CD4-positive, alpha-beta T cell treated with Interleukin-17A for 4 hours (primary cell): ENCODE measurements at places on chromosomes 4 and X.

DNA sequence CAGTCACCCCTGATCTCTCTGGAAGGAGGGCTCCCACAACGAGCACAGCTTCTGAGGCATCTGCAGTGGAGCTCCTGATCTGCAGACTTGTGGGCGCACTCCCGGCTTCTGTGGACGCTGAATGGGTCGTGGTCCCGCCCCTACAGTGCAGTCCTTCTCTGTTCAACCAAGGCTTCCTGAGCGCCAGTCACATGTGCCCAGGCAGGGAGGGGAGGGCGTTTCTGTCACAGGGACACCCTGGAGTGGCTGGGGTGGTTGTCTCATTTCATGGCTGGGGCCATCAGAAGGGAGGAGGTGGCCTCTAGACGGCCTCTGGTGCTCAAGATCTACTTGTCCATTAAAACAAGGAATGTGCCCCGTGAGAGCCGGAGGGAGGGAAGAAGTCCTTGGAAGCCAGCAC, 67.1 kb upstream of the PSAPL1 start:
- no peak for DNase-seq

GRCh38 chr4:15303052-15303641, 124.7 kb upstream of the C1QTNF7 start:
- DNase-seq: no peak

DNA sequence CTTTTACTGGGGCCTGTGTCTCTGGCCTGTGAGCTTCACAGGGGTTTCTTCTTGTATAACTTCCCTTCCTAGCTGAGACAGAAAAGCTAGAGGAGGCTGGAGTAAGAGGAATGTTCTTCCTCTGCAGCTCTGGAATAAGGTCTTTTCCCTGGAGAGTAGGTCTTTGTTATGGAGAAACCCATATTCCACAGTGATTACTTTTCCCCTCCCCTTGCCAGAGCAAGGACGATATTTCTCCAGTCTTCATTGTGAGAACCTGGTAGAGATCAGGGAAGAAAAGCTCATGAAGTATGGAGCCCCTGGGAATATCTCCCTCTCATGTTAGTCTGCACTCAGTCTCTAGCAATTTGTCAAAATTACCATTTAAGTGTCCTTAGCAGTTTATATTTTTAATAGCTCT, 18.7 kb upstream of the GLRB start:
- no peak for DNase-seq

DNA sequence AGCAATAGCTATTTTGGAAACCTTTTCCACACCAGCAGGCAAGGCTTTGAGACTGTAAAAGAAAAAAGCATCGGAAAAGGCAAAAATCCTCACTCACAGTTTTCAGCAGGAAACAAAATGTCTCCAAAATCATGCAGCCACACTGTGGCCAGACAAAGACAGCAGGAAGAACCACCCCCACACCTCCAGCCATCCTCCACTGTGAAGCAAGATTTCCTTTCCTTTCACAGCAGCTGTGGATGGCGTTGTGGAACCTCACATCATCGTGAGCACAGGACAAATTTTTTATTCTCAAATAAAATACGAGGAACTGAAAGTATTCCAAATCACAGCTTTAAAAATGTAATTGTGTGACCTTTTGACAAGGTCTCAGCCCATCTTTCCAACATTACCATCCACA, 351.7 kb upstream of the NOCT start:
- DNase-seq: no peak

DNA sequence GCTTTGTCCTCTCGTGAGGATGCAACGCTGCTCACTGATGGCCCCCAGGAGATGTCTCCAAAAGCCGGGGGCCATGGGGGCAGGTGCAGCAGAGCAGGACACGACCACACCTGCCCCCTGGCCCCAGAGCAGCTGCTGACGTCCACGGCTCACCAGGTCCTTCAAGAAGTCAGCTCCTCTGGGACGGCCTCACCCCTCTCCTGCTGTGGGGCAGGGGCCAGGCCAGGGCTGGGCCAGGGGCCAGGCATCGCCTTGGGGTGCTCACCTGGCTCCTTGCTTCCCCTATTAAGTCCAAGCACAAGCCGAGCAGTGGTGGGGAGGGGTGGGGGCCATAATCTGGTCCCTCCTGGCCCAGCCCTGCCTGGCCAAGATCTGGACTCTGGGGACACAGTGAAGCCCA, 28.6 kb upstream of the MXD4 start:
- no peak for DNase-seq

DNA sequence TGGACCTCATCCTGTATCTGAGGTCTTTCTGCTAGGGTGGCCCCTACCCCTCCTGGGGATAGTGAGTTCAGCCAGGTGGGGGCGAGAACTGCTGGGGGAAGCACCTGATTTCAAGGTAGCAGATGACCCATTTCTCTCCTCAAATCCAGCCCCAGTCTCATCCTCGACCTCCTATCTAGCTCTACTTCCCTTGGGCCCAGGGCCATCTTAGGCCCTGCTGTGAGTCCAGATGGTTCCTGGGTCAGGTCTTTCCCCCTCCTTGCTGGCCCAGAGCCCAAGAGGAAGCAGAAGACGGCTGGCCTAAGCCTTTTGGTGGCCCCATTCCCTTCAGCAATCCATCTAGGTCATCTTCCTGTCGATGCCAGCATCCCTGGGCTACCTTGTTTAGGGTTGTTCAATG, 3.3 kb downstream of the CDK16 start:
- no peak for DNase-seq

DNA sequence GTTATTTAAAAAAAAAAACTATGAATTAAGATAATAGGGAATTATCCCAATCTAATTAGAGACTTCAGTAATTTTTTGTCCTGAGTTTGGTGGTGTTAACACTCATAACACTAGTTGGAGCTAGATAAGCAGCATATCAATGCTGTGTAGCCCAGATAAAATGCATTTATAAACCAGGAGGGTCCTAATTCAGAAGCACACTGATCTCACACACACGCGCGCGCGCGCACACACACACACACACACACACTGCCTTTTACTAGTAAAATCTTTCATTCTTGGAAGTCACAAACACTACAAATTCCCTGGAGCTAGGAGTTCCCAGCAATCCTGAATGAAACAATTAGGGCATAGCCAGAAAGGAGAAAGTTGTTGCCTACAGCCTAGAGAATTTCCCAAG, 3.2 kb downstream of the UNC5C start:
- no peak for DNase-seq

- no peak for DNase-seq
These were observed 1.3 kb upstream of the CISD2 start for GRCh38 chr4:102867278-102868152.

- no peak for DNase-seq
These were observed 47.1 kb downstream of the SORBS2 start for GRCh38 chr4:185764876-185765275.

- no peak for DNase-seq
These were observed at the start of gene CCDC120 for GRCh38 chrX:49058794-49059193. CCDC120 (plus strand) TSS chrX:49058999; CDS start chrX:49062042, 3,043 bp downstream.

DNA sequence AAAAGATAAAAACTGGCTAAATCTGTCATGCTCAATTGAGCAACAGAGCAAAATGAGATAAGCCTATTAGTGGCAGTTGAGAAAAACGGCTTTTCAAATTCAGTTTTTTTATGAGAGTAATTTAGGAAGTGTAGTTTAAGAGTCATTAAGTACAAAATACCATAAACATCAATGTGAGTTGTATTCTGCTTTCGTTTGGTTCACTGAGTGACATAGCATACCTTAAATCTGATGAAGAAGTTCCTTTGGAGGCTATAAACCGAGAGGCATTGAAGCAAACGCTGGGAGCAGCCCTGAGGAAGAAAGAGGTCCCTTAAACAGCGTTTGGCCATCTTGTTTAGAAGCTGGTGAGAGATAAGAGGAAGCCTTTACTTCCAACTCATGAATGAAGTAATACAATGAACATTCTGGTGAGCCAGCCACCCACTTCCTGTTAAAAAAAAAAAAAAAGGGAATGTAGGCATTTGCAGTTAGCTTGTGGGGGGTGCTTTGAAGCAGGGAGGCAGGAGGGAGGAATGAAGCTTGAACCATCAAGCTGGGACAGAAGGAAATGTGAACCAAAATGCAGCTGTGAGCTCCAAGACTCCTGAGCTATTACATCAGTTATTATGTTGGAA, 132.3 kb downstream of the ZNF330 start:
- no peak for DNase-seq

DNA sequence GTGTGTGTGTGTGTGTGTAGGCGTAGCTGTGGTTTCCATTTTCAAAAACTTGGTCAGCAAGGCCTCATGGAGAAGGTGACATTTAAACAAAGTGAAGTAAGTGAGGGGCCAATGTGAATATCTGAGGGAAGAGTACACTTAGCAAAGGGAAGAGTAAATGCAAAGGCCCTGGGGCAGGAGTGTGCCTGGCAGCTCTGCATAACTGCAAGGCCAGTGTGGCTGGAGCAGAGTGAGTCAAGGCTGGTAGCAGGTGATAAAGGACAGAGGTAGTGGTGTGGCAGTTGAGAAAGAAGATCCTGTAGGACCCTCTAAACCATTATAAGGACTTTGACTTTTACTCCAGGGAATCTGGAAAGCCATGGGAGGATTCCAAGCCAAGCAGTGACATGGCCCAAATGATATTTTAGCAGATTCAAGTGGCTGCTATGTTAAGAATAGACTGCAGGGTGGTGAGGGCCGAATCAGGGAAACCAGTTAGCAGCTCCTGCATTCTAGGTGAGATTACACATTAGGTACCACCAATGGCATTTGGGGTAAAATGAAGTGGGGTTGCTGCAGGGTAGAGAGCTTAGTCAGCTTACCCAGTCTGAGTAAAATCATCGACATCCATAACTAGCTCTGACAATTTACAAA, 5.9 kb upstream of the TBC1D1 start:
- DNase-seq: no peak

- no peak for DNase-seq
These were observed 80.2 kb downstream of the CNGA2 start for GRCh38 chrX:151814767-151815166.

GRCh38 chrX:148785256-148785655, 284.8 kb downstream of the AFF2 start:
- DNase-seq: no peak

GRCh38 chr4:40856840-40857362, 107.1 kb downstream of the NSUN7 start:
- peak; percentile 48 for DNase-seq

DNA sequence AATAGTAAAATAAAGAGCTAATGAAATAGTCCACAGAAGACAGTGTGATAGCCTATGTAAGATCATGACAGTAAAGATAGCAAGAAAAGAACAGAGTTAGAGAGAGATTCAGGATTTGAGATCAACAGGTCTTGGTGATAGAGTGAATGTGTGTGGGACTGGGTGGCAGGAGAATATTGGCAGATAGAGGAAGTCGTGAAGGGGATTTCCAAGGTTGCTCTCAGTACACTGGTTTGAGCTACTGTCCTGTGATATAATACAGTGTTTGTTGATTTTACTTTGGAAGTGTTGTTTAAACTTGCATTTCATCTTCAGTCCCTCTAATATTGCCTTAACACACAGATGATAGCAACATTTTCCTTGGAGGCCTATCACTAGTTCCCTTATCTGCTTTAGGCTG, 44.1 kb downstream of the DTHD1 start:
- DNase-seq: peak; percentile 12

DNA sequence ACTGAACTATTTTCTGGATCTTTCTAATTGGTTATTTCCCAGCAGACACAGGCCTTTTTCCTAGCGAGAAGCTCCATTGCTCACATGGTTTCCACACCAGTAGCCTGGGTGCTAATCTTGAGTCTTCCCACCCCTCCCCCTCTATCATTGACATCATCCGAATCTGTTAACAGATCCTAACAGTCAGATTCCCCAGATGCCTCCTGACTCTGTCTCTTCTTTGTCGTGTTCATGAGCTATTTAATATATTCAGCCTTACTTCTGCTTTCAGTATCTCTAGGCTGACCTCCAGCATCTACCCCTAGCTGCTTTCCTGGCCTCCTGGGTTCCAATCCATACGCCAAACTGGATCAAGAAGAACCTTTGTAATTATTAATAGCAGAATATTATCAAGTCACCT, 85.0 kb downstream of the CLNK start:
- DNase-seq: no peak

DNA sequence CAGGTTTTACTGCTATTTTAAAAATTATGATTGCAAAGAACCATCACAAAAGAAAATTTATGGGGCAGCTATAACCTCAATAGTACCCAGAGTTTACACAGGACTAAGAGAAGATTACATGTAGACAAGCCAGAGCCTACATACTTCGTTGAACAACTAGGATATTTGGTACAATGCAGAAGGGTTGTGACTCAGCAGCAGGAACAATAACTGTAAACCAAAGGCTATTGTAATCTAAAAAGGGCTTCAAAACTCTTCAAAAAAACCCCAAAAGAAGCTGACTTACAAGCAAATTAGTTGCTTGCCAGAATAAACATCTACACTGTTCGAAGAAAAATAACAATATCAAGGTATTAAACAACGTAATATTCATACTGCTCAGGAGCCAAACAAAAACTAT, 618.0 kb downstream of the STPG2 start:
- DNase-seq: no peak

GRCh38 chr4:76276813-76277212, 25.3 kb downstream of the FAM47E start:
- no peak for DNase-seq

DNA sequence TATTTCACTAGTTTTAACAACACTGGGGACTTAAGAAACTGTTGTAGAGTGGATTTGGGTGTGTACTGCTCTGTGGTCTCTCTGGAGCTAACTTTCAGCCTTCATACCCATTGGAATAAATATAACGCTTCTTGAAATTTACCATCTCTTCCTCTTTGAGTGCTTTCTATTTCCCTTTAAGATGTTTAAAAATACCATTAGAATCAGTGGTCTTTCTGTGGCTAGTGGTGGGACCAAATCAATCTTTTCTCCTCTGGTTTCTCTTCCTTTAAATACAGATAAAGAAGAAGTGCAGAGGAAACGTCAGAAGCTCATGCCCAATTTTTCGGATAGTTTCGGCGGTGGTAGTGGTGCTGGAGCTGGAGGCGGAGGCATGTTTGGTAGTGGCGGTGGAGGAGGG, 92.0 kb downstream of the NFKB1 start:
- no peak for DNase-seq

- DNase-seq: no peak
These were observed 123.7 kb downstream of the CBR4 start for GRCh38 chr4:168886351-168886750.

- DNase-seq: no peak
These were observed 63.5 kb downstream of the ANAPC4 start for GRCh38 chr4:25440478-25441030.

GRCh38 chrX:133923548-133923947, 61.8 kb downstream of the GPC3 start:
- no peak for DNase-seq

GRCh38 chr4:188719794-188720193, 580.6 kb downstream of the TRIML1 start:
- no peak for DNase-seq

- no peak for DNase-seq
These were observed 113.0 kb upstream of the DCLK2 start for GRCh38 chr4:149965206-149965605.

GRCh38 chr4:140693562-140693961, 62.6 kb downstream of the TBC1D9 start:
- DNase-seq: no peak
